ENCODE measurements at places on chromosomes 16 and 17.

- no peak for DNase-seq
Observed at GRCh38 chr17:82870091-82870491, 30.3 kb upstream of the ZNF750 start.

DNA sequence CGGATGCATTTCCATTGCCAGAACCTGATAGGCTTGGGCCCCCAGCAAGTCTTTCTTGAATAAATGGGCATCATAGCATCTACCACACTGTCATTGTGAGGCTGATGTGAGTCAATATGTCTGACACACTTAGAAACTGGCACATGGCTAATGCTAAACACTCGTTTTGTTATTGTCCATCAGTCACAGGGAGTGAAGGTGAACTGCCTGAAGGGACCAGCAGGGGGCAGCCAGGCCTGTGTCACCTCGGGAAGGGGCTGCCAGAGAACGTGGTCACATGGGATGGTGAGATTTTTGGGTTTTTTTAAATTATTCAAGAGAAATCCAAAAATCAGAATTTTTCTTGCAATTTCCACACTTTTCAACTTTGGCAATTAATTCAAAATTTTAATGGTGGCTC lies 831 bp upstream of the RCVRN start:
- DNase-seq = no peak

GRCh38 chr17:45784741-45785479 lies 790 bp downstream of the CRHR1 start:
- no peak for DNase-seq

DNA sequence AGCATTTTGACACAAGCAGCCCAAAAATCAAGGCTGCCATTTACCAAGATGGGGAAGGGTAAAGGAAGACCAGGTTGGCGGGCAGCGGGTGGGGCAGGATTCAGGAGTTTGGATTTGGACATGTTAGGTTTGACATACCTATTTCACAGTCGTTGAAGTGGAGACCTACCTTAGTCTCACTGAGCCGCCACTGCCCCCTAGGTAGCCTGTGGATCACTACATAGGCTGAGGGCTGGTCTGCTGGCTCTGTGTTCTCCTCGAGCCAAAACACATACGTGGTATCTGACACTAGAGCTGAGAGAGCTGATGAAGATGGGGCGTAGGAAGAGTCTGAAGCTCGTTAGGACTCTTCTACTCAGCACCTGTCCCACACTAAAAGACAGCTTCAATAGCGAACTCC lies 115.1 kb downstream of the HIC1 start:
- DNase-seq = no peak

- DNase-seq = no peak
Observed at GRCh38 chr17:77490361-77491183, 349.8 kb downstream of the SEC14L1 start.

DNA sequence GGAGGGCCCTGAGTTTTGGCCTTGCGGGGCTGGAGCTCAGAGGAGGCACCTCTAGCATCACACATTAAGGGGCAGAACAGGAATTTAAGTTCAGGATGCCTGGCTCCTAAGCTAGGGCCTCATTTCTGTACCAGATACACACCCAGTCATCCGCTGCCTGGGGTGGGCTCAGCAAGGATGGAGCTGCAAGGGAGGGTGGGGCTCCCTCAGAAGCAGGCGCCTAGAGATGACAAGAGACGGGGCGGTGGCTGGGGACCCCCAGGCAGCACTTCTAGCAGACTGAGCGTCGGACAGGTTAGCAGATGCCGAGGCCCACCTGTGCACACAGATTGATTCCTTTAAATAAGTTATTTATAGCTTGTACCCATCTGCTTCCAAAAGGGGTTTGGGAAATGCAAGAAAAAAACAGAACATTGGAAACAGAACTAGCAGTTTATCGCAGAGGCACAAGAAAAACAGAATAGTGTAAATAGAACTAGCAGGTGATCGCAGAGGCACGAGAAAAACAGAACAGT lies 47.6 kb upstream of the CBFA2T3 start:
- DNase-seq = no peak

GRCh38 chr17:75571197-75571884 lies 16.3 kb upstream of the MYO15B start:
- peak; percentile 44 for DNase-seq

- no peak for DNase-seq
Observed at GRCh38 chr17:17108451-17109049, 66.3 kb downstream of the MPRIP start.

DNA sequence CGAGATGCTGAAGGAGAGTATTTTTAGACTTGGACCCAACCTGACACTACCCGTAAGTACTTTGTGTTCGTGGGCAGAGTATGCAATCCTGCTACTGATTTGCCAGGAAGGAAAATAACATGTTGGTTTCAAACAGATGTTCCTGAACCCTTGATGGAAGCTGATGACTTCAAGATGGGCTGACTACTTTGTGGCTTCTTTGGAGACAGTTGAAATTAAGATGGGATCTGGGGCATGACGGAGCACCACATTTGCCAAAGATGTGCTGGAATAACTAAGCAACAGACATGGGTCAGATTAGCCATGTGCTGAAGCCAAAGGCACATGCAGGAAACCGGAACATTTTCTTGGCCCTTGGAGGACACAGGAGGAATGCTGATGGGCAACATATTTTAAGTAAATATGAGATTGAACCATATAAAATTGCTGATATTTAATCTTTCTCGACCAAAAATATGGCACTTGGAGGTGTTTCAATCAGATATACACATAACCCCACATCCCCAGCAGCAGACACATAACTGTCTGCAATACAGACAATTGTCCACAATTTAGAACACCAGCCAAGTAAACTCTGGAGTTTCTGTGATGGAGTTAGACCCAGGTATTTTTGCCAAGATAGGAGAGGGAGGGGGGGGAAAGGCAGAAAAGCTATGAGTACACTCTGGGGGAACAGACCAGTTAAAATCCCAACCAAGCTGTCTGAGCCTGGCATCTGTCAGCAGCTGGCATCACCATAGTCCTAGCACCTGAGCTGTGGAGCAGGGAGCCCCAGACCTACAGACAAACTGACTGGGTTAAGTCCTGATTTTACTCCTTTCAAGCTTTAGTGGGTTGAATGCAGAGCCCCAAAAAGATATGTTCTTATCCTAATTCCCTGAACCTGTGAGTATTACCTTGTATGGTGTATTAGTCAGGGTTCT lies 329.4 kb upstream of the CDH5 start:
- peak; percentile 65 for DNase-seq

GRCh38 chr16:11047057-11047456 lies 102.7 kb downstream of the CLEC16A start:
- no peak for DNase-seq

GRCh38 chr16:86531191-86531545 lies 20.8 kb downstream of the FOXF1 start:
- DNase-seq = no peak

- DNase-seq = peak; percentile 73
Observed at GRCh38 chr17:79114458-79115301, 40.1 kb downstream of the ENGASE start.
